ENCODE measurements at places on chromosomes 16 and 17.

DNA sequence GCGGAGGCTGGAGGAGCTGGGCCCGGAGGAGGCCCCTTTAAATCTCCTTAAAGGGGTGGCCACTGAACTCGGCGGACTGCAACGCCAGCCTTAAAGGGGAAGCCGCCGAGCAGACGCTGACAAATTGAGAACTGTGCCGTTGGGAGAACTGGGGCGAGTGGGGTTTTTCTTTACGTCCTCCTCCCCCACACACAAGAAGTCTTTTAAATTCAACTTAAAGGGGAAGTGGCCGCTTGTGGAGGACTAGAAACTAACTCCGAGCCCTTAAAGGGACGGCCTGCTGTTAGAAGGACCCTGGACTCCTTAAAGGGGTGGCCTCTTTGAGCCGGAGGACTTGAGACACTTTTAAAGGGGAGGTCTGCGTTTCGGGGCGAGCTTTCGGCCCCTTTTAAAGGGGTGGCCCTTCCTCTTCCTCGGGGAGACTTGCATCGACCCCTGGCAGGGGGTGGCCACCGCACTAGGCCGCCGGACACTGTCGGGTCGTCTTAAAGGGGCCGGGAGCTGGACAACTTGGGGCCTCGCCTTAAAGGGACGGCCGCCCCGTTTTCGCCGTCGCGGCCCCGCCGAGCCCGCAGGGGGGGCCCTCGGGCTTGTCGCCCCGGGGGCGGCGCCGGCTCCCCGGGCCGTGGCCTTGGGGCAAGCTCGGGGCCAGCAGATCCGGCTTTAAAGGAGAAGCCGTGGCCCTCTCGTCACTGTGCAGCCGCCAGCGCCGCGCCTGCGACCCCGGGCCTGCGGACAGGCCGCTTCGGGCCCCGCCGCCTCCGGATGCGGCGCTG, 688 bp downstream of the FBRS start:
- DNase-seq: peak; percentile 92

- no peak for DNase-seq
Measured at GRCh38 chr17:28983286-28984230, 22.3 kb downstream of the SEZ6 start.

DNA sequence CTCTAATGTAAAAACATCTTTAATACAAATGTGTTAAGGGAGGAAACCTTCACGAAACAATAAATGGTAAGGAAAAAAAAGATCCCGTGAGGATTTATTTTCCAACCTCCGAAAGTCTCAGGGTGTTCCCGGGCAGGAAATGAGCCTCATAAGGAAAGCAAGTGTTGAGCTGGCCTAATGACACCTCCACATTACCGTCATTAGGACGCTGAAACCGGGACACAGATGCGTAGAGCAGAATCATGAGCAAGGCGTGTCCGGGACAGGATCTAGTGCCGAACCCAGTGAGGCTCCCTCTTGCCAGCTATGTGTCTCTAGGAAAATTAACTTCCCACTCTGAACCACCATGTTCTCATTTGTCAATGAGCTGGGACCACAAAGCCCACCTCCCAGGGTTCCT, 22.7 kb upstream of the CYTH1 start:
- no peak for DNase-seq

GRCh38 chr17:48549914-48550501, 5.1 kb upstream of the HOXB2 start:
- no peak for DNase-seq

DNA sequence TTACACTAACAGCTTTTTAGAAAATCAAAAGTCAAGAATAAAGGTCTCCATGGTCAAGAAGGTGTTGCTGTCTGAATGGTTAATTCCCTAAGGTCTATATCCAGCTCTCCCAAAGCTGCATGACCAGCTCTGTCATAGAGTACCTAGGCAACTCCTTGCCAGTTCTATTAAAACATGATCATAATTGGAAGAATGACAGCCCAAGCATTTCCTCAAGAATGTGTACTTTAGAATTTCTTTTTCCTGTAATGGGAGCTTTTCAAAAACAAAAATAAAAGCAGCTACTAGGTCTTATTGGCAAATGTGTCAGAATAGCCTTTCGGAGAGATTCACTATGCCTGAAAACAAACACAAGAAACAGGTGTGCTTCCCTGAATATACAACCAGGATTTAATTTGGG, 7.9 kb downstream of the SPOP start:
- no peak for DNase-seq

GRCh38 chr16:17038415-17038814, 432.3 kb downstream of the XYLT1 start:
- DNase-seq: no peak

DNA sequence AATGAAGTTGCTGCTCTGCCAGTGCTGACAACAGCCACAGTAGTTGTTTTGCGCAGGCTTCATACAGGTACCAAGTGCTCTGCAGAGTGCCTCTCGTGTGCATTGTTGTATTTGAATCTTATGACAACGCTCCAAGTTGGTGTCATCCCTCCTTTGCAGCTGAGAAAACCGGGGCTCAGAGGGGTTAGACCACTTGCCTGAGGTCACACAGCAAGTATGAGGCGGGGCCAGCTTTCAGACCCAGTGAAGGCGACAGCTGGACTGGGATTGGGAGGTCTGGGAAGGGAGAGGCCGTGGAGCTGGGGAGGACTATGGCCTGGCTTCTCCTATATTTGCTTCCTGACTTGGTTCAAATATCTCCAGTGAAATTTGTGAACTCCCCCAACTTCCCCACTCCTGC, 33.2 kb downstream of the WNT9B start:
- no peak for DNase-seq

DNA sequence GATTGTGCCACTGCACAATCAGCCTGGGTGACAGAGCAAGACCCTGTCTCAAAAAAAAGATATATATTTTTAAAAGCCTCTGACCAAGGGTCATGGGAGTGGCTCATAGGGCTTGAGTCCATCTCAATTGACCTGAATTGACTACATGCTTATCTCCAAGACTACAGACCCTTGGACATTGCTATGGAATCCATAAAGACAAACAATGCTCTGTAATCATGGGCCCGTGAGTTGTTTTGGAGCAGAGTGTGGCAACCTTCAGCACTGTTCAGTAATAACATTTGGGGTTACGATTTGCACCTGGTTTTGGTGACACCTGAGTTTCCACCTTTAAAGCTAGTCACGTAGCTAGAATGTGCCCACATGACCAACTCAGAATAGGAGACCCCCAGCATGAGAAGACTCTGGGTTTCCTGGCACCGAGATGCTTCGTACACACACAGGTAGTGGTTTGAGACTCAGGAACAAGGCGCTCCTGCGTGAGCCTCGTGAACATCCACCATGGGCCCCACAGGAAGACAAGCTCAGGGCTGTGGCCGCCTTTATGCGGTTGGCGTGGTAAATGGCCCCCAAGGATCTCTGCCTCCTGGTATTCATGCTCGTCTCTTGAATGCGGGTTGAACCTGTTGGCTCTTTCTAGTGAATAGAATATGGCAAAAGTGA, 66.6 kb upstream of the RPH3AL start:
- DNase-seq: no peak

DNA sequence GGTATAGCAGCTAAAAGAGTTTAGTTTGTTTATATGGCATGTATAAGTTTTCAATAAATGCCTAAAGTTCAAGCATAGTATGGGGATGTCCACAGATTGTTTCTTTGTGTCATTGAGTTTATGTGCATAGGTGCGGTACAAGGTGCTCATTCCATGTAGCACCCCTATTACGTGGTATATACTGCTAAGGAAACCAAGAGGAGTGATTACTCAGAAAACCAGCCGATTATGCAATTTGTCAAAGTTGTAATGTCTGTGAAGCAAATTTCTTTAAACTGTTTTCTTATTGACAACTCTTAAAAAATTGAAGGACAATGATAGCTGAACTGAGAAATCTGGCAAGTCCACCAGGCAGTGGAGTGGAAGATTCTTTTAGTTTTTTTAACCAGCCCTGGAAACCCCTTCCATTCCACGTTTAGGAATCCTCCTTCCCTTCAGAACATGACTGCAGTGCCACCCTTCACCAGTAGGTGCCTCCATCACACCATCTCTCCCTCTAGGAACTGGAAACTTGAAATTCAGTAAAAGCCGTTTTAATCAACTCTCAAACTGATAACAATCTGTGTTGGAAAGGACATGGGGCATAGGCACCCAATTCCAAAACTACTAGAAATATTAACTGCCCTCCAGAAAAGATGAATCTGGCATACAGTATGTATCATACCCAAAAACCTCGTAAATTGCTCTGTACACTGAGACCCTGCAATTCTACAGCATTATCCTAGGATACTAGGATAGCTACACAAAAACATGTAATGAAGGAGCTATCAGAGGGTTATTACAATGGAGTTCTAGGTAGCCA, 43.5 kb downstream of the REXO5 start:
- DNase-seq: peak; percentile 34

DNA sequence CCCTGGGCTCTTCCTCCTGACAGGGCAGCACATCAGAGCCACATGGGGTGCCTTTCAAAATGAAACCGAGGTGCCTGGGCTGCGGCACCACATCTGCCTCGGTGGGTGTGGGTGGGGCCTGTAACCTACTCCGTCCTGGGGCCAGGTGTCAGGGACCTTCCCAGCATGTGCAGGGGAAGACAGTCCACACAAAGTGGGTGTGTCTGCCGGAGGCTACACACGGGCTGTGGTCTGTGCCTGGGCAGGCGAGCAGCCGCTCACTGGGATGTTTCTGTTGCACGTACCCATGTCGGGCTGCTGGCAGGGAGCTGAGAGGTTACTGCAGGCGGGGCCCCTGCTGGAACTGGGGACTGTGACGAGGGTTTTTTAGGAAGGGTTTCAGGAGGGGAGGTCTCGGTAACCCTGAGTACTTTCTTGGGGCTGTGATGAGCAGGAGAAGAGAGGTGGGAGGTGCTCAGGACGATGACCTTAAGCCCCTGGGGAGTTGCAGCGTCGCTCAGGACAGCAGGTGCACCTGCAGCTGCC, 351.2 kb downstream of the SEC14L1 start:
- no peak for DNase-seq

- no peak for DNase-seq
Measured at GRCh38 chr17:44002141-44002848, 2.1 kb upstream of the NAGS start.

DNA sequence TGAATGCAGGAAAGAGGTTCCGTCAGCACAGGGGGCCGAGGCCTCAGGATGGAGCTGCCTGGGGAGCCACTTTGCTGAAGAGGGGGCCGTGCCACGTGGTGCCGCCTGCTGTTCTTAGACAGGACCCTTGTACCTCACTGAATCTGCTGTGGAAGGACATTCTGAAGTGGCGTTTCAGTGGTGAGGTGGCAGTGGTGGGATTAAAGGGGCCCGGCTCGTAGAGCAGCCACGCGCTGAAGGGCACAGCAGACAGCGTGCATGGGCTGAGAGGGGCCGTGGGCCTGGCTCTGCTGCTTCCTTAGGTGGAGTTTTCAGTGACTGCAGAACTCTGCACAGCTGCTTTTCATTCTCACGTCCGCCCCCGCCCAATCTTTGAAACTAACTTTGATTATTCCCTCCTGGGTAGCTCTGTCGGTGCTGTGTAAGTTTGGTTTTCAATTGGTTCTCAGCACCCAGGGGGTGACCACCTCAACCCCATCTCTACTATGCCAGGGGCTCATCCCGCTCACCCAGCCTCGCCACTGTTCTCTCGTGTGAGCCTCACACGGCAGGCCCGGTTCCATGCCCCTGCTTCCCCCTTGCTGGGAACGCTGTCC, 70.3 kb downstream of the SEC14L1 start:
- no peak for DNase-seq

DNA sequence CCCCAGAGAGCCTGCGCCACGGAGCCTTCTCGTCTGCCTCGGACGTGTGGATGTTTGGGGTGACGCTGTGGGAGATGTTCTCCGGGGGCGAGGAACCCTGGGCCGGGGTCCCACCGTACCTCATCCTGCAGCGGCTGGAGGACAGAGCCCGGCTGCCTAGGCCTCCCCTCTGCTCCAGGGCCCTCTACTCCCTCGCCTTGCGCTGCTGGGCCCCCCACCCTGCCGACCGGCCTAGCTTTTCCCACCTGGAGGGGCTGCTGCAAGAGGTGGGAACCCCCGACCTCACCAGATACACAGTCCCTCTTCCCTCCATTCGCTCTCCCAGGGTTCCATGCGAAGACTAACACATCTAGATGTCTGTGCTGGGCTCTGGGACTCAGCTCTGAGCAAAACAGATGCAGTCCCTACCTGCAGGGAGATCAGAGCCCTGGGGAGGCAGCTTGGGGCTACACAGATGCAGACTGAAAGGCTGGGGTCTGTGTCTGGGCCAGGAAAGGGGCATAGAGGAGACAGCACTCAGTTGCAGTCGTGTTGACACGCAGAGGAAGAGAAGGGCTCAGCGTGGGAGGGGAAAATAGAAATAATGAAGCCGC, 3.7 kb downstream of the TNK1 start:
- DNase-seq: no peak

- DNase-seq: no peak
Measured at GRCh38 chr17:43905985-43906852, 1.1 kb downstream of the MPP2 start.

DNA sequence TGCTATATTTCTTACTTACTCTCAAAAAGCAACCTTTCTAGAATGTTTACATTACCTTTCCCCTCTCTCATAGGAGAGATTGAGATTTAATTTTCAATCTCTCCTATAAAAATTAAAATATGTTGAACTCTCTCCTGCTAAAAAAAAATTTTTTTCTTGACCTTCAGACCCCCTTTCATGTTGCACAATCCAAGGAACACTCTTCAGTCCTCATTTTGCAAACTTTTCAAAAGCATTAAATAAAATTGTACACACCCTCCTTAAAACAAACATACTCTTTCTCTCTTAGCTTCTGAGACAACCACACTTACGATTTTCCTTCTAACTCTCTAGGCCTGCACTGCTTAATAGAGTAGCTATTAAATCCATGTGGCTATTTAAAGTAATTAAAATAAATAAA, 8.6 kb upstream of the ABCA6 start:
- no peak for DNase-seq

DNA sequence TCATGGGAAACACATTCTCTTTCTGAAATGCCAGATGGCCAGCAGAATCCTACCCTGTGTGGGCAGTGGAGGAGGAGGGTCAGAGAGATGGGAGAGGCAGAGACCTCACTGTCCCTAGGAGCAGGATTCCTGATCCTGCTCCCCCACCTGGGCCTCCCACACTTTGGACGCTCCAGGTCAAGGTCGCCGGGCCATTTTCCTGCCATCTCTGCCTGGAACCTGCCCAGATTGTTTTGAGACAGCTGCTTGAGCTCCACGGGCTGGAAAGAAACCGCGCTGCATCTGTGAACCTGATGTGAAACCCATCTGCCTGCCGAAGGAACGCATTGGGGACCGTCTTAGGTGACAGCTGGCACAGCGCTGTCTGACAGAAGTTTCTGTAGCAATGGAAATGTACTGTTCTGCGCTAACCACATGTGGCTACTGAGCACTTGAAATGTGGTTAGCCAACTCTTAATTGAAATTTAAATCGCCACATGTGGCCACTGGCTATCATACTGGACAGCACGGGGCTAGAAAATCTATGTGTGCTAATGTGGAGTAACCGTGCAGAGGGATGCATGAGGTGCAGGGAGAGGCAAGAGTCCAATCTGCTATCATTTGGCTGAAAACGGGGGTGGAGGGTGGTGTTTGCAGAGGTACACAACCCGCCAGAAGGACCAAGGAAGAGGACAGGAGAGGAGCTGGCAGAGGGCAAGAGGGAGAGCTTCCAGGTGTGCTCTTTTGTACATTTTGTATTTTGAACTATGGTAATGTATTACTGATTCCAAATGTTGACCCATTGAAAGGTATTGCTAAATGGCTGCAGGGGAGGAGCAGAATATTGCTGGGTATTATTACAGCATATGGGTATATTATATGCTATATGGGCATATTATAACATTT, 15.4 kb upstream of the NUBP1 start:
- no peak for DNase-seq
